Stimulated activated CD4-positive, alpha-beta T cell treated with anti-CD3 and anti-CD28 coated beads, TNF-alpha, amount 100 ng/mL, for 48 hours (primary cell): ENCODE measurements at places on chromosomes 7 and 10.

DNA sequence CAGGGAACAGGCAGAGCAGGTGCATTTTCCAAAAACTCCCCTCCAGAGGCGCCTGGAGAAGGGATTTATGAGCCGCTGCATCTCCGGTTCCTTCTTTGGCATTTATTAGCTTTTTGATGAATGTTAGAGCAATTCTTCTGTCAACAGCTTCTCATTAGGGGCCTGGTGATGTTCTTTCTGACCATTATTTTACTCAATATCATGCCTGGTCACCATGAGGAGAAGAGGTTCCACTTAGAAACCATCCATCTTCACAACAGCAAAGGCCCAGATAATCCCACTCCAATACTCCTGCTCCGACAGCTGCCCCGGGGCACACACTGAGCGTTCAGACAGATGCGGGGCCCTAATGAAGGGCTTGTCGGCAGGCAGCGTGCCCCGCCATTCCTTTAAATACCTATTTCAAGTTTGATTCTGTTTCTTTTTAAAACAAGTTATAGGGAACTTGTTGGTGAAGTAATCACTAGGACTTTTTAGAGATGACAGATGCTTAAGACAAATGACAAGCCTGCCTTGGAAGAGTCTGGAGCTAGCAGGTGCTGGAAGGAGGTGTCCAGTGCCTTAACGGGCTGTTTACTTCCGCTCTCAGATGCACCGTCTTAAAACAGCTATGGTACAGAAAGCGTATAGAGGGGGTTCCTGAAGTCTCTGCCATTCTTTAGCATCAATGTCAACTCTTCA, 31.7 kb downstream of the ECHDC3 start:
- DNase-seq: no peak

DNA sequence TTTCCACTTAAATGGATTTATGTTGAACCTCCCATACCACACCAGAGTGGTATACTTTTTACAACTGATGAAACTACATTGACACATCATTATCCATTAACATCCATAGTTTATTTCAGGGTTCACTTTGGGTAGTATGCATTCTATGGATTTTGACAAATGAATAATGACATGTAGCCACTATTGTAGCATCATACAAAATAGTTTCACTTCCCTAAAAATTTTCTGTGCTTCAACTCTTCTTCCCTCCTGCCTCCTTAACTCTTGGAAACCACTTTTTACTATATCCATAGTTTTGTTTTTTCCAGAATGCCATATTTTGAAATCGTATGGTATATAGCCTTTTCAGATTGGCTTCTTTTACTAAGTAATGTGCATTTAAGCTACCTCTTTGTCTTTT, 199.5 kb upstream of the TMEM196 start:
- no peak for DNase-seq

GRCh38 chr7:46776790-46777189, 805.1 kb downstream of the TNS3 start:
- no peak for DNase-seq

- no peak for DNase-seq
Observed at GRCh38 chr10:95451568-95452524, 109.3 kb downstream of the SORBS1 start.

GRCh38 chr10:132497063-132497680, 40.4 kb upstream of the INPP5A start:
- no peak for DNase-seq
